ENCODE measurements at places on chromosomes 7 and 10.

- peak; percentile 58 for DNase-seq
These were observed 5.4 kb upstream of the TNS3 start for GRCh38 chr7:47587351-47587750.

DNA sequence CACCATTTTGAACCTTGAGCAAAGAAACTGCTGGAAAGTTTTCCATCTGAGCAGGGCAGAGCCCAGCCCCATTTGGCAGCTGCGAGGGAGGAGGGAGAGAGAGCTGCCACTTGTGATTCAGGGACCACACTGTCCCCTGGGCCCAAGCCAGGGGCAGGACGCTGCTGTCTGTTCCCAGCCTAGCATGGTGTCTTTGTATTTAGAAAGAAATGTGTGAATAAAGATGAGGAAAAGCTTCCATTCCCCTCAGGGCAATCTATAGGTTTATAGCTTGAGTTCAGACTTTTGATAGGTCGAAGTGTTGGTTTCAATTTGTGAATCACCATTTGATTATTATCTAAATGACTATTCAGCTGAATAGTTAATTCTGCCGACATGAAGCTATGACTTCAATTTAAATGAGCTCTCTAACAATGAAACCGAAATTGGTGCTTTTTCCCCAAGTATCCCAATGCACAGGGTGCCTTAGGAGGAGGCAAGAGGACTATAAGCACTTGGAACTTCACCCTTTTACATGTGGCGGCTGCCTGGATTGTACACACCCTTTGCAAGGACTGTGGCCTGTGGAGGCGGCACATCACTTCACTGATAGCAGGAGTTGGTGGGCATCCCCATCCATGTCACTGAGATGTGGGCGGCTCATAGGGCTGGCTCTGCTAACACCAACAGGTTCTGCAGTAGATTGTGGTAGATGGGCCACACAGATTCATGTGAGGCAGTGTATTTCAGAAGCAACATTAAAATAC lies 223.5 kb downstream of the CCDC3 start:
- no peak for DNase-seq

GRCh38 chr10:131646551-131647525 lies 254.0 kb upstream of the PPP2R2D start:
- no peak for DNase-seq

GRCh38 chr10:78927257-78927995 lies 141.3 kb upstream of the ZMIZ1 start:
- DNase-seq = no peak

DNA sequence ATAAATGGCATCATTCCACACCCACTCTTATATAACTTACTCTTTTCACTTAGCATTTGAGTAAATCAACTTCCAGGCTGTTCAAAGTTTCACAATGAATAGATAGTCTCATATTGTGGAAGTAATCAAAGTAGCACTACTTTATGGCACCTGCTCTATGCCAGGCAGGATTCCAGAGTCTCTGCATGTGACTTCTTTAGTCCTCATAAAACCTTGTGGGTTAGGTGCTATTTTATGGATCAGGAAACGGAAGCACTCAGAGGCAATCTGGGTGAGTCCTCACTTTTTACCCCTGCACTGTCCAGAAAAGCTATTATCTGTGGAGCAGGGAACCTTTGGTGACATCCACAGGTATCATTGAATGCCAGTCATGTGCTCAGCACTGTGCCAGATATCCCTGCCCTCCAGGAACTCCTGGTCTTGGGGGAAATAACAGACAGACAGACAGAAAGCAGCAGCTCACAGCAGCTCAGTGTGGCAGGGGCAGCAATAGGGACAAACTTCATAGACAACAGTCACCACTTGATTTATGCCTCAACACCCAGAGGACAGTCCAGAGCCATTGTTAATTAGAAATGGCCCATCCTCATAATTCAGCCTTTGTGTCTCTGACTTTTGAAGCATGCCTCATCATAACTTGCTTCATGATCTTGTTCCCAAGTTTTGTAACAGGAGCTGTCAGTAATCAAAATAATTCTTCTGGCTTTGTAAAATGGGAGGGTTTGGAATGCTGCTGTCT lies 160.6 kb downstream of the SEC23IP start:
- no peak for DNase-seq

GRCh38 chr10:78684947-78685346 lies 383.8 kb upstream of the ZMIZ1 start:
- no peak for DNase-seq

DNA sequence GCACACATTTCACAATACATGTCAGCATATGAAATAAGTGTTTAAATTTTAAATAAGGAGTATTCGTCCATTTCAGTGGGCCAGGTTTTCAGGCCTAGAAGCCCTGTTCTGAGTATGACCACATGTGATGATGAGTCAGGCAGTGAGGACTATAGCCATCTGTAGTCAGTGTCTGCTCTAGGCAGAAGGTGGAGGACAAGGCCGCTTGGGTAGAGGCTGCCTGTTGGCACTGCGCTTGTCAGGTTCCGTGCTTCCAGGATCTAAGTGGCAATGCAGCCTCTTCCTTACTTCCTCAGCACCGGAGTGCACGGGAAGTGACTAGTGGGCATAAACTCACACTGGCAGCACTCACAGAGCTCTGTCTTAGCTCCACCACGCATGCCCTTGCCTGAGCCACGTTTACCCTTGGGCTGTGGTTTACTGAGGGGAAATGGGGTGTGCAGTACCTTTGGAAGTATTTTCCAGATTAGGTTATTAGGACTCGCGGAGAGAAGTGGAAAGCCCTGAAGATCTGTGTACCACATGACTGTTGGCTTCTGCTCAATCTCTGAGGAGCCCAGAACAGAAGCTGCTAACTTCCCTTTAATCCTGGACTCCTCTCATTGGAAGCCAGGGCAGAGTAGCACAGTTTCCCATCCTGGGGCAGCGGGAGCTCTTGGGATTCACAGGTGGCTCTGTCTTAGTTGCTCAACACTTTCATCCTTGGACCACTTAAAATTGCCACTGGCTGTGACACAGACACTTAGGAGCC lies 87.5 kb upstream of the GJD4 start:
- DNase-seq = peak; percentile 67

Data from GM23248 (cell line).